ENCODE measurements at places on chromosomes 16 and 17. TPM values are rescaled to one million over a fixed set of nuclear protein-coding genes. Genes with fewer than 3 reads are reported as not detected.

Gene HGS
- total RNA-seq, result 122 TPM

GRCh38 chr17:1192911-1193699, 13.3 kb upstream of the ABR start:
- H3K4me1 ChIP-seq, result peaks cover 19% of the 10 kb centered on the region
- peaks cover 19% of the 10 kb centered on the region for H3K27me3 ChIP-seq
- no peak overlapping the region for H3K4me3 ChIP-seq
- H3K36me3 ChIP-seq, result no peaks in the 10 kb centered on the region
- no peak overlapping the region for H3K27ac ChIP-seq
- no peak for DNase-seq

DNA sequence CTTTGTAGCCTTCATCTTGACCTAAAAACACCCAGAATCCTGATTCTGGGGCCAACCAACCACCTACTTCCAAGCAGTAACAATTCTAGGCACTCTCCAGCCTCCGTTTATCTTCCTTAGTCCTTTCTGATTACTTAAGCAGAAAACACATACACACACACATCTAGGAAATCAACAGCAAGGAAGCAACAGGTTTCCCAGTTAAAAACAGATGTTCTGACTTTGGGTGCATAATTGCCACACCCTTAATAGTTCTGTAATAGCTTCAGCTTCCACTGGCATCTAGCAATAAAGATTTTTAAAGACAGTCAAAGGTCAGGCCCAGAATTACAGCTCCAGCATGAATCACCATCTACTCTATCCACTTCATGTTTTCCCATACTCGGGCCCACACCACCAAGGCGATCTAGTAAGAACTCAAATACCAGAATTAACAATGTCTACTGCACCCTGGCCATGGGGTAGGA, 2.6 kb downstream of the ARHGAP17 start:
- no peaks in the 10 kb centered on the region for H3K27me3 ChIP-seq
- H3K4me3 ChIP-seq, result peak overlapping the region; percentile 53
- DNase-seq, result no peak
- H3K36me3 ChIP-seq, result peaks cover 48% of the 10 kb centered on the region
- peaks cover 65% of the 10 kb centered on the region for H3K4me1 ChIP-seq

GRCh38 chr17:44967907-44968224, 237 bp downstream of the C1QL1 start:
- no peaks in the 10 kb centered on the region for H3K36me3 ChIP-seq
- peaks cover 30% of the 10 kb centered on the region for H3K4me1 ChIP-seq
- H3K27ac ChIP-seq, result no peak overlapping the region
- peaks cover 74% of the 10 kb centered on the region for H3K27me3 ChIP-seq
- DNase-seq, result no peak

Gene TP53TG3D
- total RNA-seq, result not detected

Gene ZCCHC14
- total RNA-seq, result 4.2 TPM

DNA sequence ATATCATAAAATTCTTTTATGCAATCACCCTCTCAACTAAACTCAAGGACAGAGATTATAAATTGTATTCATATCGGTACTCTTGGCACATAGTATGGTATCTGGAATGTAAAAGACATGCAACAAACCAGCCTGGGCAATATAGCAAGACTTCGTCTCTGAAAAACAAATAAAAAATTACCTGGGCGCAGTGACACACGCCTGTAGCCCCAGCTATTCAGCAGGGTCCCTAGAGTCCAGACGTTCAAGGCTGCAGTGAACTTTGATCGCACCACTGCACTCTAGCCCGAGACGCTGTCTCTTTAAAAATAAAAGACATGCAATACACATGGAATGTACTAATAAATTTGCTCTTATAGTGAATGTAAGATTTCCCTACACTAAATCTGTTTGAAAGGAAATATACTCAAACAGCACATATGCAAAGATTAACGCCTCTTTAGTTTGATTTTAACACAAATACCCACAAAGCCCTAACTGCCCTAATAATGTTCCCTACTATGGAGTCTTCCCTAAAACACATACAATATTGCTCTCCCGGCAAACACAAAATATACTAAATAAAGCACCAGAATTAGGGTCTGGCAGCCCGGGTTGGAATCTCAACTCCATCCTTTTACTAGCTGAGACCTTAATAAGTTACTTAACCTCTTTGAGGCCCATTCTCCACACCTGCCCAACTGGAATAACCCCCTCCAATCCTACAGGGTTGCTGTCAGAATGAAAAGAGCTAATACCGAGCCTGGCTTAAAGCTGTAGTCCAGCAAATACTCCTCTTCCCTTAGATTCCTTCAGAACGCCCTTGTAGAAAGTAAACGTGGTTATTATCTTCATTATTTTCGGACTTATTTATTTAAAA, 1.2 kb downstream of the ABCA5 start:
- no peaks in the 10 kb centered on the region for H3K36me3 ChIP-seq
- peaks cover 2% of the 10 kb centered on the region for H3K27me3 ChIP-seq
- peak overlapping the region; percentile 96 for H3K4me3 ChIP-seq
- peaks cover 26% of the 10 kb centered on the region for H3K4me1 ChIP-seq
- DNase-seq, result no peak

GRCh38 chr17:2181206-2181896, 122.2 kb downstream of the SMG6 start:
- H3K27ac ChIP-seq, result no peak overlapping the region
- peaks cover 10% of the 10 kb centered on the region for H3K4me1 ChIP-seq
- H3K4me3 ChIP-seq, result no peak overlapping the region
- H3K36me3 ChIP-seq, result peaks cover 26% of the 10 kb centered on the region
- H3K27me3 ChIP-seq, result no peaks in the 10 kb centered on the region

GRCh38 chr16:74275031-74275636, 21.5 kb upstream of the PSMD7 start:
- H3K4me3 ChIP-seq, result no peak overlapping the region
- no peak overlapping the region for H3K27ac ChIP-seq
- H3K27me3 ChIP-seq, result peaks cover 23% of the 10 kb centered on the region
- no peaks in the 10 kb centered on the region for H3K36me3 ChIP-seq
- H3K4me1 ChIP-seq, result peaks cover 6% of the 10 kb centered on the region

Gene KRTAP4-4
- total RNA-seq, result not detected

DNA sequence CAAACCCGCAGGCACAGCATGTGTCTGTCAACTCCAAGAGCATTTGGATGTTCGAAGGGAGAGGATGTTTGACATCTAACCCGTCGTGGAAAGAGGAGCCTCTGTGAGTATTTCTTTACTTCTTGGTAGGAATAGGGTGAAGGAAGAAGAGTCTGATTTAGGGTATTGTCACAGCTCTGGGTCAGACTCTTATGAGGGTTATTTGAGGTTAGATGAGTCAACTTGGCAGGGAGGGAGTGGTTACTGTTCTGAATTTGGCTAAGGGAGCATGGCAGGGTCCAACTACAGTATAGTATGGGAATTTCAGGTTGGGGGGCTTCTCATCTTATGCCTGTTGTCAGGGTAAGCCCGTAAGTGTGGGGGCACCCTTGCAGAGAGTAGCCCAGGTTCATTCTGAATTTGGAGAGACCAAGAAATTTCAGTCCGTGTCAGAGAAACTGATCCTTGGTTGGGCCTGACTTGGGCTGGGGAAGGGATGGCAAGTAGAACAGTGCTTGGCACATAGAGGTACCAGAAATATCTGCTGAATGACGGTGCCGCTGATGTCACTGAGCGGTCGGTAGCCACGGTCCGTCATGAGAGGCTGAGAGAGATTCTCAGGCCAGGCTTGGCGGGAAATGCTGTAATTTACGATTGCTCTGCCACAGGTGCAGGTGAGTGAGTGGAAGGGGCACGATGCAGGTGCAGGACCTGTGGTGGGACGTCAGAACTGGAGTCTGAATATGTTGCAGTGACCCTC, 43.2 kb downstream of the MYH3 start:
- peaks cover 3% of the 10 kb centered on the region for H3K27me3 ChIP-seq
- DNase-seq, result no peak
- no peak overlapping the region for H3K27ac ChIP-seq
- H3K4me1 ChIP-seq, result no peaks in the 10 kb centered on the region
- H3K36me3 ChIP-seq, result no peaks in the 10 kb centered on the region
- H3K4me3 ChIP-seq, result no peak overlapping the region

- H3K4me1 ChIP-seq, result no peaks in the 10 kb centered on the region
- DNase-seq, result no peak
- H3K27me3 ChIP-seq, result peaks cover 11% of the 10 kb centered on the region
- H3K36me3 ChIP-seq, result peaks cover 4% of the 10 kb centered on the region
- no peak overlapping the region for H3K27ac ChIP-seq
Observed at GRCh38 chr17:26963163-26963503, 330.8 kb upstream of the WSB1 start.
